Right renal pelvis (tissue), 4 donors: ENCODE measurements at places on chromosomes 12 and 14. TPM values are rescaled to one million over a fixed set of nuclear protein-coding genes. Genes with fewer than 3 reads are reported as not detected.

GRCh38 chr12:132227782-132228475 is 83.7 kb downstream of the NOC4L start:
- DNase-seq: no peak

GPR132 gene
- 0.39 TPM for polyA plus RNA-seq

DNA sequence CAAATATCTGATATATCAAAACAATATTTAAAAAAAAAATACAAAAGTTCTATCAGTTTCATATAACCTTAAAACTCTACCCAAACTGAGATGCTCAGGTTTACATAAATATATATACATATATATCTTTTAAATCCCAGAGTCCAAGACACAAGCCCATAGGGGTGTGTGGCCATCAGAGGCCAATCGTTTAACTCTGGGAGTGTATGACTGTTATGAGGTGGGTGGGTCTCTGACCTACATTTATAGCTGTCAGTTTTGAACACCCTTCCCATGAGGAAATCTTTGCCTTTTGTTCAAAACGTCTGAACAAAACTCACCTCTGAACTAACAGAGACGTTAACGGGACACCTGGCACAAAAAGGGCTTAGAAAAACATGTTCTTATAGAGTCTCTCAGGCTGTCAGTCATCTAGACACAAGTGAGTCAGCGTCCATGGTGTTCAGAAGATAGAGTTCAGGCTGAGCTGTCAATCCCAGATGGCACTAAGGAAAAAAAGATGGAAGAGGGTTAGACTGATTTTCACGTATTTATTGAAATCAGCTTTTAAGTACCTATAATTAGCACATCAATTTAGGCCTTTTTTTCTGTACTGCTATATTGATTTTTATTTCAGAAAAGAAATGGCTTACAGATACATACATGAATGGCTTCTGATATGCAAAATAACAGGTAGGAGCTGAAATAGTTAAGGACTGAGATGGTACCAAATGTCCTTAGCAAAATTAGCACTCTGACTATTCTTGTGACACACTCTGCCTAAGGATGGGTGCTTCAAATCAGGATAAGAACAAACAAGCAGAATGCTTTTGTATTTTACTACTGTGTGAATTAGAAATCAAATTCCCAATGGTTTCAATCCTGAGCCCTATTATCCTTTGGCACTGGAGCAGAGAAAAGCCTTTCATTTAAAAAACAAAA is 29.2 kb downstream of the HIGD1C start:
- no peak for DNase-seq

GRCh38 chr12:51127050-51127729 is 43.8 kb upstream of the CSRNP2 start:
- no peak for DNase-seq

GRCh38 chr14:76782115-76782884 is 21.0 kb downstream of the VASH1 start:
- no peak for DNase-seq

RBM23 gene
- polyA plus RNA-seq: 119 TPM

GRCh38 chr12:26370098-26370497 is 174.7 kb downstream of the SSPN start:
- DNase-seq: no peak

DNA sequence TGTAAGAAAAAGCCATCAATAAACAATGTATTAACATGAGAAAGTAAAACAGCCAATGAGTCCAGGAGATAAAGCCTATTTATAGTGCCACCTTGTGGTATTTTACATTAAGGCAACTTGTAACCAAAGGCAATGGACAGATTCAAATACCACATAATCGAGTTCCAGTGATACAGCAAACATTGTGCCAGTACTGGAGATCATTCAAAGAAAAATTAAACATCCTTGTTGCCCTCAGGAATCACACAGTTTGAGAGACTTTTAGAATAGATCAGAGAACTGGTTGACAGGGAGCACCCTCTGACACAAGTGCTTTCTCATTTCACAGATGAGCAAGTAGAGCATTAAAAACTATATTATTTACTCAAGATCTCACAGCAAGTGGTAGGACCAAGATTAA is 98.1 kb downstream of the DDHD1 start:
- peak; percentile 31 for DNase-seq

DNA sequence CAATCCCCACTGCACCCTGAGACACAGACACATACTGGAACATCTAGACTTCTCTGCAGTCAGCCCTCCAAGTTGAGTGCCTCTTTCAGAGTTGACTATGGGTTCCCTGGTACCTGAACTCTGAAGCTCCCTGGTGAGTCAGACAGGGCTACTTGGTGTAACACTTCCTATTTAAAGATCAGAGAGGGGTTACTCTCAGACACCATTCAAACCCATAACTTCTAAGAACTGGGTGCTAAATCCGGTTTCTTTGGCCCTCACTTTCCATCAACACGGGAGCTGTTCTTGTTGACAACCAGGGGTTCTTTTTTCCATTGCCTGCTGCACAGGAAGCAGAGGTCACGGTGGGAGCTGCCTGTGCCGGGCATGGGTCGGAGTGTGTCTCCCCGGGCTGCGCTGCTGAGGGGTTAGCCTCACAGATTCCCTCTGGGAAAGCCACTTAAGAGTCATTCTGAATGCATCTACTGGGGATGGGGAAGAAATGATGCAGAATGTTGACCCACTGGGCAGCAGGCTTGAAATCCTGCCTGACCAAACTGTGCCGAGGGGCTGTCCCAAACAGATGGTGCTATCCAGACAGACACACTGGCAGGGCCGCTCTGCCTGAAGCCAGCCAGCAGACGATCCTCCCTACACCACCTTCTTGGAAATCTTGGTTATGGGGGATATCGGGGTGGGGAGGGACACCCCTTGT is 74.1 kb downstream of the PITPNM2 start:
- DNase-seq: no peak

CCDC88C gene
- polyA plus RNA-seq: 32.6 TPM

LYZ gene
- polyA plus RNA-seq: 24.5 TPM

POTEG gene
- polyA plus RNA-seq: 0.07 TPM

DNA sequence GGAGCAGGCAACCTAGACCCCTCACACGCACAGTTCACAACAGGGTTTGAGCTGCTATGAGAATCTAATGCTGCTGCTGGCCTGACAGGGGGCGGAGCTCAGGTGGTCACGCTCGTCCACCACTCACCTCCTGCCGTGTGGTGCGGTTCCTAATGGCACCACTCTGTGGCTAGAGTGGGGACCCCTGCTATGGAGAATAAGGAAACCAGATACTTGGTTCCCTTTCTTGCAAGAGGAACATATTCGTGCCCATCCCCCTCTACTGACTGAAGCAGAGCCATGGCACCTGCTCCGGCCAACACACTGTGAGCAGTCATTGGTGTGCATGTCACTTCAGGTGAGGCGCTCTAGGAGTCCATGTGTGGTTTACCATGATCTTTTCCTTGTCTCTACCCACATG is 30.4 kb upstream of the RIMBP2 start:
- no peak for DNase-seq

DNA sequence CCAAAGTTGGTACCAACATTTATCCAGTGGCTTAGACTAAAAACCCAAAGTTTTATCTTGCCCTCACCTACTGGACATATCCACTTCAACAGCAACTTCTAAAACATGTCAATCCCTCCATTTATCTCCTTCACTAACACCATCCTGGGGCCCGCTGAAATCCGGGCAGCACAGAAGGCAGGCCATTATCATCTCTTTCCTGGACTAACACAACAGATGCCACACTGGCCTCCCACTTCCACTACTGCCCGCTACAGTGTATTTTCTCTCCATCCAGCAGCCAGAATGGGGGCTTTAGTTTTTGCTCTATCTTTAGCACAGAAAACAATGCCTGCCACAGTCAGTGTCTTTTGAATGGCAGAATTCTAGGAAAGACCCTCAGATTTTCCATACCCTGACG is 15.6 kb downstream of the ZFHX2 start:
- DNase-seq: no peak

FOXM1 gene
- polyA plus RNA-seq: 31.3 TPM

DNA sequence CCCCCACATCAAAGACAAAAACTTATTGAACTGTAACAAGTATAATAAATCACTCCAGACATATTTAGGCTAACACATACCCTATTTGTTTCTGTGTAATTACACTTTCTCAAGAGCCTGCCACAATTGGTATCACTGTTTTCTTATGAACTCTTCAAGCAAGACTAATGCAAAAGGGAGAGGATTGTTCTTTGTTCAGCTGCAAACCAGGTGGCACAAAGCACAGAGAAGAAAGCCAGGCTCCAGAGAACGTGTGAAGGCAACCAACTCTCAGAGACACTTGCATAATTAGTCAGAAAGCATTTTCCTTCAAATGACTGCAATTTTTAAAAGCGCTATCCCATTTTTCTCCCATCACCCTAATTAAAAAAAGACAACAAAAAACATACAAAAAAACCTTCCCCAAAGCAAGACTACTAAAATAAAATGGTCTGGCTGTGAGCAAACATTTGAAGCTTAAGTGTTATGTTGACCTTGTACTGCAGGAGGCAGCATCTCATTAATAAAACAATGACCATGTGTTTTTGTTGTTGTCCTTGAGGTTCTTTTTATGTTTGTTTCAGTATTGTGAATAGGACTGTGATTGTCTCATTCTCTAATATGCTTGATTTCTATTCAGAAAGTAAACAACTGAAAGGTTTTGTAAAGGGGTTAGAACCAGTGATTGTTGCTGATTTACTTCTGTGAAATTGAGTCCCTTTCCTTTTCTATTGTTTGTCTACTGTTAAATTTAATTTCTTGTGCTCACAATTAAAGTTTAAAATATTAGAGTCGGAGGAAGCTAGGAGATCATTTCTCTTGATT is 452.7 kb upstream of the PDE3A start:
- peak; percentile 34 for DNase-seq

GRCh38 chr14:91228112-91229004 is 16.1 kb downstream of the GPR68 start:
- no peak for DNase-seq

DNA sequence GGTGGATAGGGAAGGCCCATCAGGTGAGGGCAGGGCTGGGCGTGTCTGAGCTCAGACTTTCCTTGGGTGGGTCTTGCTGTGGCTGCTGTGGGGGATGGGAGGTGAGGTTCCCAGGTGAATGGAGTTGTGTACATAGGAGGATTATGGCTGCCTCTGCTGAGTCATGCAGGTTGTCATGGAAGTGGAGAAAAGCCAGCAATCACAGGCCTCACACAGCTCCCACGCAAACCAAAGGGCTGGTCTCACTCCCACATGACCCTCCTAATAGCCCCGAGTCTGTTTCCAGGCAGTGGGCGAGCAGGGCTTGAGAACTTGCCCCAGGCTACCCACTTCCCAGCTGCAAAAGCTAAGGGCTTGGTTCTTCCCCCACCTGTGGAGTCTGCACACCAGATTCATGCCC is 149.5 kb downstream of the IPO8 start:
- no peak for DNase-seq

NTN4 gene
- 137 TPM for polyA plus RNA-seq

DNA sequence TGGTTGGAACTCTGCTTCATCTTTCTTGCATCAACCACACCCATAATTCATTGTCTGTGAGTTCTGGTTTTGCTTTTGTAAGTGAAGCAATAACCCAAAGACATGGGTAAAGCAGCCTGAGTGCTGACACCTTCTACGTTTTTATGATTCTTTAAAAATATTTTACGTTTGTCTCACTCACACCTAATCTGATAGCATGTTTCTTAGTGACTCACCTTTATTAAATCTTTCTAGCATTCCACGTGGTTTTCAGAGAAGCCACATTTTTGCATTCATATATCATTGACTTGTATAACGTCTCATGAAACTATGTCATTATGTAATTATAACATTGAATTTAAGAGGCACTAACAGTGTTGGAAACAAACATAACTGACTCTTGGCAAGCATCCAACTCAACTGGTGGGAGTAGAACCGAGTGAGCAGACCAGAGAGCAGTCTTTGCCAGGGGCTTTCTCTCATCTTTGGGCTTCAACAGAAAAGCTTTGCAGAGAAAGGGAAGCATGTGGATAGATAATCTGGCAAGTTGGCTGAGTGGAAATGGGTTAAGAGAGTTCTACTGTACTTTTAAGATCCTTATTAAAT is 118.8 kb downstream of the TPH2 start:
- no peak for DNase-seq

GRCh38 chr12:39692258-39692853 is 72.8 kb upstream of the ABCD2 start:
- no peak for DNase-seq

GRCh38 chr12:59716043-59716442 is 120.2 kb downstream of the SLC16A7 start:
- no peak for DNase-seq
